ENCODE measurements at places on chromosomes 5 and 9.

DNA sequence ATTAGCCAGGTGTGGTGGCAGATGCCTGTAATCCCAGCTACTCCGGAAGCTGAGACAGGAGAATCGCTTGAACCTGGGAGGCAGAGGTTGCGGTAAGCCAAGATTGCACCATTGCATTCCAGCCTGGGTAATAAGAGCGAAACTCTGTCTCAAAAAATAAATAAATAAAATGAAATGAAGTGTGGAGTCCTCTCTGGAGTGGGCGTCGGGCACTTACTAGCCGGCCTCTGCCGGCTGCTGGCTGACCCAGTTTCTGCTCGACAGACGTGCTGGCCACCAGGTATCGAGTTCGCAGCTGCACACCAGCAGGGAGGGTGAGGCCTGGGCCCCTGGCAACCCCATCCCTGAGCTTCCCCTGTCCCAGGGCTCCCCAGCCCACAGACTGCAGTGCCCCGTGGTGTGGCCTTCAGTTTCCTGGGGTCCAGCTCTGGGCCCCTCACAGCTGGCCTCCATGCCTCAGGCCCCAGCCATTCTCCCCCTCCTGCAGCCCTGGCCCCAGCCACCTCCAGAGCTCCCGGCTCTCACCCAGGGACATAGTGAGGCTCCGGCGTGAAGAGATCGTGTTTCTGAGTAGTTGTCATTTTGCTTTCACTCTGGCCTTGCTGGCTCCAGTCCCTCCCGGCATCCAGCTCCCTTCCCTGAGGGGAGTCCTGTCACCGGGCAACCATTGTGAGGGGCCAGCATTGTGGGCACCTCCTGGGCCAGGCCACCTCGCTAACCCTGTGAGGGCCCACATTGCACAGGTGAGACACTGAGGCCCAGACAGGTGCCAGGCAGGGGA lies 3.8 kb upstream of the STPG3 start:
- DNase-seq = no peak

DNA sequence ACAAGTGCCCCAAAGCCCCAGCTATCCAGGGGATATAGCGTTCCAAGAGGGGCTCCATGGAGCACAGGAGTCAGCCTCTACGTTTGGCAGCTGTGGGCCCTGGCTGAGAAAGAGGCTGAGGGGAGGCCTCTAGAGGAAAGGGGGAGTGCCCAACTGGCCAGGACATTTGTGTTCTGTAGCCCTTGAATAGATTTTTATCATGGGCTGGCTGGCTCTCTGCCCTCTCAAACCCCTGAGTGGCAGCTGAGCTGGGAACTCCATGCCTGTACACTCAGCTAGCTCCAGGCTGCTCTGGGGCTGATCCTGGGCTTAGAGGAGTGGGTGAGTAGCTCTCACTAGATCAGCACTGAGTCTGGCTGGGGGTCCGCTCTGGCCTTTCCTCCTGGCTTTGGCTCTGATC lies 285.0 kb downstream of the ZSWIM6 start:
- no peak for DNase-seq

- DNase-seq = no peak
These were observed 374.1 kb downstream of the DEPDC1B start for GRCh38 chr5:60325870-60326269.

DNA sequence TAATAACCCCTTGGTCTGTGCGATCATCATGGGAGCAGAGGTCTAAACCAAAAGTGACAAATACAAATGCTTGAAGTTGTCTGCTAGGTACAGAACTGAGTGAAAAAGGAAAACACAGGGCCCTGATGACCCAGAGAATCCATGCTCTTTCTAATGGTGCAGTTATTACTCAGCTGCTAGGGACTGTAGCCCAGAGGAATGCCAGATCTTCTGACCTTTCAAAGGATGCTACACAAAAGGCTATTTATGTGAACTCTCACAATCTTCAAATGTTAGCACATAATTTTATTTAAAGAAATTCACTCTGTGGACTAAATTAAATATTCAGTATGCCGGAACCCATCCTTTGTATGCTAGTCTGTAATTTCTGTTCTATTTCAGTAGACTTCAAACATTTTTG lies 79.9 kb downstream of the PRR16 start:
- DNase-seq = no peak

GRCh38 chr9:70553707-70554673 lies 139.5 kb upstream of the KLF9 start:
- no peak for DNase-seq

- DNase-seq = no peak
These were observed 28.2 kb downstream of the CETN3 start for GRCh38 chr5:90381213-90381929.

DNA sequence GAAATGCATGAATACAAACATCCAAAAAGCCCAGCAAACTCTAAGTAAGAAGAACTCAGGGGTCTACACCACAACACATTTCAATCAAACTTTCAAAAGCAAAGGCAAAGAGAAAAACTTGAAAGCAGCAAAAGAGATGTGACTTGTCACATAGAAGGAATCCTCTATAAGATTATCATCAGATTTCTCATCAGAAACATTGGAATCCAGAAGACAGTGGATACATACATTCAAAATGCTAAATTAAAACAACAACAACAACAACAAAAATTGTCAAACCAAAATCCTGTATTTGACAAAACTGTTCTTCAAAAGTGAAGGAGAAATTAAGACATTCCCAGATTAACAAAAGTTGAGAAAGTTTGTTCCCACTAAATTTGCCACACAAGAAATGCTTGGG lies 362.7 kb downstream of the ZNF608 start:
- no peak for DNase-seq

GRCh38 chr5:173895401-173896165 lies 7.4 kb downstream of the CPEB4 start:
- DNase-seq = no peak

GRCh38 chr5:179393078-179393477 lies 47.8 kb upstream of the ADAMTS2 start:
- no peak for DNase-seq

DNA sequence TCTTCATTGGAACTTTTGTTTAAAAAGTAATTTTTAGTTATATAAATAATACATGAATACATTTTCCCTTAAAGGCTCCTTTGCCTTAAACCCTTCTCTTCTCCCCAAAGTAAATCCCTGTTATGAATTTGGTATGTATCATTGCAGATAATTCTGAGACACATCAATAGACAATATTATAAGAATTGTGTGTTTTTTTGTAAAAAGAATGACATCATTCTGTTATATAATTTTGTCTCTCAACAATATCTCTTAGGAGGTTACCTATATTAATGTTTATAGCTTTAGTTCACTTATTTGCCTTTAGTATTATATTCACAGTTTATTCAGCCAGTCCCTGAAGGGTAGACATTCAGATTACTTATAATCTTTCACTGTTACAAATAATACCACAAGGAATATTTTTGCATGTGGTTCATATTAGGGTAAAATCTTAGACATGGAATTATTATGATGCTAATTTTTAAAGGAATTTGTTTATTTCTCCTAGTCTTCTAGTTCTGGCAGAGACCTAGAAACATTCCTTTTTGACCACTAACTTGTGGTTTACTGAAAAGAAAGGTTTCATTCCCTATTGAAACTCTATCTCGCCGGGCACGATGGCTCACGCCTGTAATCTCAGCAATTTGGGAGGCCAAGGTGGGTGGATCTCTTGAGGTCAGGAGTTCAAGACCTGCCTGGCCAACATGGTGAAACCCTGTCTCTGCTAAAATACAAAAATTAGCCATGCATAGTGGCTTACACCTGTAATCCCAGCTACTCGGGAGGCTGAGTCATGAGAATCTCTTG lies 105.6 kb downstream of the KCTD16 start:
- DNase-seq = no peak

GRCh38 chr9:72563806-72564205 lies 42.4 kb downstream of the TMC1 start:
- DNase-seq = no peak

DNA sequence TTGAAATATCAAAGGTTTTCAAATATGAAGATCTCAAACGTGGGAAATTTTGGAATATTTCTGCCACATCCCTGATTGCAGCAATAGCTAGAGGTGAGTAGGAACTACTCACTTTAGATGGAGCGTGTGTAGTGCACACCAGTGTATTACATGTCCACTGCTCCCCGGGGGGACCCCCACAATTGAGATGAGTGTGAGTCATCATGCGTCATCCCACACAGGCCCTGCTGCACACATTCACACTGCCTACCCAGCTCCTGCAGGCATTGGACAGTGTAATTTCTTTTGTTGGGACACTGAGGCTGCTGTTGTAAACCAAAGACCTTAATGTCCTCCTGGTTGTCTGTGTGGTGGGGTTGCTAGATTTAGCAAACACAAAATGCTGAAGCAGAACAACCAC lies 280.0 kb downstream of the GAS1 start:
- DNase-seq = no peak

DNA sequence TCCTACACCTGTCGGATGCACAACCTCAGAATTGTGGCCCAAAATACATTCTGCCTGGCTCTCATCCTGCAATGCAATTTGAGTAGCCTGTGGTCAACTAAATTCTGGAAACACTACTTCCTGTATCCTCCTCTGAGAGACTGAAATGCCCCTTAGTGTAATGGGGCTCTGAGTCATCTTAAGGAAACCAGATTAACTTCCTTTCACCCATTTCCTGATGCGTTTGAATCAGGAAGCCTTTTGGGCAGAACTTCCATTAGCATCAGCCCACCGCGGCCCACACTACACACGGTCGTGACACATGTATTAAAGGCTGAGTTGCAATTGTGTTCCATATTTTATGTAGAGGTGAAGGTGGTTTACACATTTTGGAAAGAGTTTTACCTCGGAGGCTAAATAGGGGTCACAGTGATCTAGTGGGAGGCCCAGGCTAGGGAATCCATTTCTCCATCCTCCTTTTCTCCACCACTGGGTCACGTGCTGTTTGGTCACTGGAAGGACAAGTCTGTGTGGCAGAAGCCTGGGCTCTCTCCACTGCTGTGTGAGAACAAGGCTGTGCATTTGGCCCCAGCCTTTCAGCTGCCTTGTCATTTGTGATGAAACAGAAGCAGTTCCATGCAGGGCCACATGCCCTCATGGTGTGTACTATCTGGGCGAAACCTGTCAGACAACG lies 55.9 kb downstream of the DAP start:
- no peak for DNase-seq

- no peak for DNase-seq
These were observed 50.0 kb downstream of the DAPK1 start for GRCh38 chr9:87547671-87548081.

- DNase-seq = no peak
These were observed 11.5 kb upstream of the AGXT2 start for GRCh38 chr5:35059251-35059650.

- DNase-seq = no peak
These were observed 128.1 kb downstream of the MYO10 start for GRCh38 chr5:16808021-16808420.

- DNase-seq = no peak
These were observed 18.6 kb upstream of the SHISAL2B start for GRCh38 chr5:64671678-64672077.

- DNase-seq = no peak
These were observed 64.2 kb upstream of the ECM2 start for GRCh38 chr9:92599938-92600461.

DNA sequence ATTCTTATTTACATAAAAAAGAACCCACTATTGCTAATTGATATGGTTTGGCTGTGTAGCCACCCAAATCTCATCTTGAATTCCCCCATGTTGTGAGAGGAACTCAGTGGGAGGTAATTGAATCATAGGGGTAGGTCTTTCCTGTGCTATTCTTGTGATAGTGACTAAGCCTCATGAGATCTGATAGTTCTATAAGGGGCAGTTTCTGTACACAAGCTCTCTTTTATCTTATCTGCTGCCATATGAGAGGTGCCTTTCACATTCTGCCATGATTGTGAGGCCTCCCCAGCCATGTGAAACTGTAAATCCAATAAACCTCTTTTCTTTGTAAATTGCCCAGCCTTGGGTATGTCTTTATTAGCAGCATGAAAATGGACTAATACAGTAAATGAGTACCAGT lies 58.2 kb upstream of the PRR16 start:
- DNase-seq = no peak

DNA sequence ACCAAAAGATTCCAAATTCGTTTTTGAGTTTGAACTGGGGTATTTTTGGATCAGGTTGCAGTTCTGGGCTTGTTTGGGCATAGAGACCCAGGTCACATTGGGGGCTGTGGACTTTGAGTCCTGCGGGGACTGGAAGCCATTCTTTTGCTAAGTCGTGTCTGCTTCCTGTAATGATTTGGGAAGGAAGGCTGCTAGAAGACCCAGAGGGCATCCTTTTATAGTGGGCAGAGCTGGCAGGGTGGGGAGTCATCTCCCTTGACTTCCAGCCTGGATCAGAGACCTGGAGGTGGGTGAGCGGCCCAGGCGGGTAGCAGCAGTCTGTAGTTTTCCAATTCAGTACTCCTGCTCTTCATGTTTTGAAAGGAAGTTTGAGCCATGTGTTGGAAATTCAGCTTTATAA lies 11.3 kb downstream of the ZNF618 start:
- no peak for DNase-seq

DNA sequence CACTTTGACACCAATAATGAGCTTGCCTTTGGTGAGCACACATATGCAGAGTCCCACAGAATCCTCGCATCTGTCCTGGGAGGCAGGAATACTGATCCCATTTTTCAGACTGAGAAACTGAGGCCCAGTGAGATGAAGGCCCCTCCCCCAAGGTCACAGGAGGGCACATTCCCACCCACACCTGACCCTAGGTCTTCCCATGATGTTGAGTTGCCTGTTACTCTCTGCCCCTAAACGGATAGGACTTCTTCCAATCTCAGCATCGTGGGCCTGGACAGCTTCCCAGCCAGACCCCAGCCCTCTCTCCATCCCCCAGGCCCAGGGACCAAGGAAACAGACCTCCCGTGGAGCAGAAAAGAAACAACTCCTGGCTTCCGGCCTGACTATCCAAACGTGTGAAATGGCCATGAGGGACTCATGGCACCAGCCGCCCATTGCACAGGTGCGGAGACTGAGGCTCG lies 877 bp downstream of the SH3GLB2 start:
- no peak for DNase-seq

DNA sequence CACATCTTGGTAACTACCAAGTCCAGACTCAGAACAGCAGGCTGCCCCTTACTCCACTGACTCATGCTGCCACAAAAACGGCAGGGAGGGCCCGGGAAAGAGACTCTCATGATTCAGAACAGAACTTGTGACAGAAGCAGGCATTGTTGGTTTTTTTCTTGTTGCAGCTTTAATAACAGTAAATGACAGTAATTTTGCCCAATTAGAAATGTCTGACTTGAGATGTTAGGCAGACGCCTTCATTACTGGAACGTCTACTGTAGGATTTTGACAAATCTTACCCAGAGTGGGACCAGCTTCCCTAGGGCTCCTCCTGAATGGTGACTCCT lies 77.9 kb downstream of the SEMA5A start:
- DNase-seq = no peak
